ENCODE measurements at places on chromosomes 16 and 17.
A peak's percentile ranks its signal among the peaks of the same experiment; 100 is the strongest.

GRCh38 chr17:57077000-57077399 lies 8.0 kb upstream of the AKAP1 start:
- DNase-seq, result no peak

DNA sequence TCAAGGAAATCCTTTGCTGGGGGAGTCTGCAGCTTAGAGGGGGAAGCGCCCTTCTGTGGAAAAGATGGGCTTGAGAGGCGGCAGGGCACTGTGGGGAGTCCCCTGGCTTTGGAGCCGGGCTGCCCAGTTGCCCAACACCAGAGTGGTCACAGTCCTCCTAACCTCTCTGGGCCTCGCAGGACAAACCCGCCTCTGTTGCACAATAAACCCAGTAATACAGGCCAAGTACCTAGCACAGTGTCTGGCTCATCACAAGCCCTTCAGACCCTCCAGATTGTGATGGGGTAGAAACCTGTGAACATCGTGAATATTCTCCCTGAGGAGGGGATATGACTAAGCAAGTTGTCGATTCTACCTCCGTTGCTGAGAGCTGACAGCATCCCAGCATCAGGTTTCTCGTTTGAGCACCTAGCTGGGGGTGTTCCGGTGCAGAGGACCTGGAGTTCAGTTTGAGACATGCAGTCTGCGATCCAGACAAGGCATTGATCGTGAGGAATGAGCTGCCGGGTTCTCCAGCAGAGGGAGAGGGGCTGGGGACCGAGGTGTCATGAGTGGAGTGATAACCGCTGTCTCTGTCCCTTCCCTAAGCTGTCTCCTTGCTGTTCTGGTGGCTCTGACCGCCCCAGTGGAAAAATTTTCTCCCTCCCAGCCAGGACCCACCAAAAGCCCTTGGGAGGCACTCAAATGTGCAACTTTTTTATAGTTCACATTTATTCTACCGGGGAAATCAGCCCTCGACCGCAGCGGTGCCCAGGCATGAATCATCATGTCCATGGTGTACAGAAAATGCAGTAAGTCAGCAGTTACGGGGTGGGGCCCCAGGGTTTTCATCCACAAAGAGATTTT lies 161.9 kb downstream of the WSCD1 start:
- no peak for DNase-seq

- peak; percentile 35 for DNase-seq
Observed at GRCh38 chr16:70454222-70455034, at the start of gene FCSK. Gene FCSK (plus strand): TSS chr16:70454595. CDS start chr16:70463191, 8,596 bp downstream.

- no peak for DNase-seq
Observed at GRCh38 chr16:7324321-7324720, 8.3 kb upstream of the RBFOX1 start.

- DNase-seq, result no peak
Observed at GRCh38 chr17:10021272-10021984, 116.4 kb upstream of the RCVRN start.

DNA sequence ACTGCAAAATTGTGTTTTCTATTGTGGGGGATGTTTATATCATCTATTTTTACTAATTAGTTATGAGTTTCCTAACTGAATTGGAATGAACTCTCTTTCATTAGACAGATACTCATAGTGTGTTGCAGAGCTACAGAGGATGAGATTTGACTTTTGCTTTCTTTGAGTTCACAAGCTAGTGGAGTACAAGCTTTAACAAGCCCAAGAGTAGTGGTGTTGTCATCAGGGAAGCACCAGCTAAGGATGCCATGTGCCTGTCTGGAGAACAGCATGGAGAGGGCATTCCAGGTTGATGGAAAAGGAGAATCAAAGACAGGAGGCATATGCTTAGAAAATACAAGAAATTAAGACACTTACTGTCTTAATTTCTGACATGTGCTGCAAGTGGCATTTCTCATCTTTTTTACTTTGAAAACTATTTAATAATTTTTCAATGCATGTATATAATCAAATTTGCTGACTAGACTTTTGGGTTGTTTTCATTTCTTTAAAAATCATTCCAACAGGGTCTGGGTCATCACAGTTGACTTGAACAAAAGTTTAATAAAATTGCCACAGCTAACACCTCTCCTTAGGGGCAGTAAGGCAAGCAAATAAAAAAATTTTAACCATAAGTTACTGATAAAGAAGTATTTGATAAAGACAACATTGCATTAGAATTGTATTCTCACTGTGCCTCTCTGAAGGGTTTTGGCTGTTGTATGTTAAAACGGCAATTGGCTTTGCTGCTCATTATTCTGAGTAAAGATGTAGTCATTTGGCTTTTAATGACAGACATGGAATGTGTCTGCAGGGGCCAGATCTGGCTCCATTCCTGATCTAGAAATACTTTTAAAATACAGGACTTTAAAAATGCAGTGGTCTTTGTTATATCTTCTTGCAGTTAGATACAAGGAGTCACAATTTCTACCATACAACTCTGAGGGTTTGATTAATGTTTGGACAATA lies 323.7 kb upstream of the CDH11 start:
- no peak for DNase-seq

DNA sequence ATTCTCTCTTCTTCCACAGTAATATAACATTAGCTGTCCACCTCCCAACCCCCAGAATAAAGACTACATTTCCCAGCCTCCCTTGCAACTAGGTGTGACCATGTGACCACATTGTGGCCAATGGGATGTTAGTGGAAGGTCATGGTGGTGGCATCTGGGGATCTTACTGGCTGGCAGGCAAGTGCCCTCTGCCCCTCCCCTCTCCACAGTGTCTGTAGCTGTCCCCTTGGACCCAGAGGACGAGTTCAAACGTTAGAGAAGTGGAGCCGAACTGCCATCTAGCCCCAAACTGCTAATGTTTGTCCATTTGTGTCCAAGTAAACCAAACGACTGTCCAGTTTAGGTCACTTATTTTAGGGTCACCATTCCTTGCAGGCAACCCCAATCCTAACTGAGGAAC lies 26.6 kb upstream of the KCNG4 start:
- DNase-seq, result no peak

DNA sequence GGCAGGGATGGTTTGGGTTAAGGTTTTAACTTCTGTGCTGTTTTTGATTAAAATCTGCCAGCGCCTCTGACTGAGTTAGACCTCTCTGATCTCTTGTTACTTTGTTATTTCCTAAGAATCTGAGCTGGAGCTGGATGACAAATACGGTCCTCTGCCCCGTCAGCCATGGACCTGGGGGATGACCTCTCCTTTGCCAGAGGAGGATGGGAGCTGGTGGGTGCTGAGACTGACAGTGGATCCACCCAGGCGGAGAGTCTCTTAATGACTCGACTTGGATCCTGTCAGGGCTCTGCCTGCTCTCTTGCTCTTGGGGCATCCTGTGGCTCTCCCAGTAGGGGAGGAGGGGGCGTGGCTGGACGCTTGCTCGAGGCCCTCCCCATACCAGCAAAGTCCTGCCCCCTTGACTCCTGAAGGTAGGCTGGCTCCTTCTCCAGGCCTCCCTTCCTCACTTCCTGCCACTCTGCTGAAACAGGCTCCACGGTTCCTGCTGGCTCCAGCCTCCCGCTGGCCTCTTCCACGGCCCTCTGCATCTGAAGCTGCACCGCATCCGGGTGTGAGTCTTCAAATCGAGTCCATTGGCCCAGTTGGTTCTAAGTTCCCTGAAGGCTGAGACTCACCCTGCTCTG lies 24.8 kb upstream of the MAP3K14 start:
- DNase-seq, result peak; percentile 89

DNA sequence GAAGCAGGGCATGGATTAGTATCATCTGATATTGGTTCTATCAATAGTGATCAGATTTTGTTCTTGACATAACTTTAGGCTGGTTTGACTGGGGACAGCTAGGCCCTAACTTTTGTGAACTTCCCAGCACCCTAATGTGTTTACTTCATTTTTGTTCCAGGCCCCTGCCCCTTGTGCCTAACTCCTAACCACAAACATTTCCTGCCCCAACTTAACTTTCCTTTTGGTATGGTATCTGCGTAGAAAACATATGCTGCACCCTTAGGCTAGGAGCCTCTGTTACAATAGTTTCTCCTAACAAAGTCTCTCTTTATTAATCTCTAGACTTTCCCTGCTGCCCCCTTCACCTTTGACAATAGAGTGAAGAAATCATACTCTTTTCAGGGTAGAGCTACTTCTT lies 2.5 kb downstream of the ADPRM start:
- DNase-seq, result no peak

- no peak for DNase-seq
Observed at GRCh38 chr16:57601801-57602478, 26.5 kb upstream of the ADGRG1 start.

- peak; percentile 19 for DNase-seq
Observed at GRCh38 chr17:65294181-65294719, 157.1 kb downstream of the RGS9 start.

- DNase-seq, result no peak
Observed at GRCh38 chr17:55436224-55437158, 14.9 kb upstream of the MMD start.

GRCh38 chr16:75250089-75250808 lies 1.2 kb downstream of the BCAR1 start:
- DNase-seq, result no peak

GRCh38 chr16:22664132-22664531 lies 149.8 kb upstream of the HS3ST2 start:
- DNase-seq, result no peak

- DNase-seq, result no peak
Observed at GRCh38 chr16:68022278-68022727, 729 bp downstream of the DDX28 start.

- DNase-seq, result no peak
Observed at GRCh38 chr16:1162701-1163566, 10.0 kb downstream of the CACNA1H start.

DNA sequence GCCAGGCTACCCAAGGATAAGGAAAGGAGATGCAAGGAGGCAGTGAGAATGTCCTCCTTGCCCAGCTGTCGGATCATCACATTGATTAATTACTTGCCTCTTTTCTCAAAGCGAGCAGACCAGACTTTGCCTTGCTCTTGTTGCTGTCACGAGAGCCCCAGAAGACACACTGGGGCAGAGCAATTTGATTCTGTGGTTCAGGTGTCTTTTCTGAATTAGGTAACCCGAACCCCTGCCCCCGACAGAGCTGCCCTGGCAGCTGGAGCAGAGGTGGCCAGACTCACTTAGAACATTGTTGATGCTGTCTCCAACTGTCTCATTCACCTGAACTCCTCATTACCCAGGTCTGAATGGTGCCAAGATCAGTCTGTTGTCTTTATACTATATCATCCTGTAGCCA lies 34.3 kb downstream of the VAT1L start:
- DNase-seq, result no peak

GRCh38 chr16:78446992-78447563 lies 347.6 kb downstream of the WWOX start:
- DNase-seq, result no peak

- DNase-seq, result no peak
Observed at GRCh38 chr16:86638642-86639041, 60.3 kb downstream of the FOXL1 start.

- DNase-seq, result no peak
Observed at GRCh38 chr16:9820476-9821246, 361.6 kb downstream of the GRIN2A start.

DNA sequence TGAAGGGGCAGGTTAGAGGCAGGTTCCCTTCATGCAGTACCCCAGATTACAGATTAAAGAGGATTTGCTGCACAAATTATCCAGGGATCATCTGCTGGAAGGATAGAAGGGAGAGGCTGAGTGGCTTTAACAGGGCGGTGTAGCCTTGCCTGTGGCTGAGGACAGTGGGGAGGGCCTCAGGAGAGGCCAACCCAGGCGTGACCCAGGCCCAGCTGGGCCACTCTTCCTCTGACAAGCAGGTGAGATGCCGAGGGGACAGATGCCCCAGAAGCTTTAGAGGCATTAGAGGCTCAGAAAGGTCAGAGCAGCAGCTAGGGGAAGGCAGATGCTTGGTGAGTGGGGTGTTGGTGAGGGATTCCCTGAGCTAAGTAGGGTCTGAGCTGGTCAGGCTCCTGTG lies 18.1 kb upstream of the MTMR4 start:
- no peak for DNase-seq

GRCh38 chr17:8687737-8688466 lies 56.7 kb downstream of the CCDC42 start:
- DNase-seq, result no peak

DNA sequence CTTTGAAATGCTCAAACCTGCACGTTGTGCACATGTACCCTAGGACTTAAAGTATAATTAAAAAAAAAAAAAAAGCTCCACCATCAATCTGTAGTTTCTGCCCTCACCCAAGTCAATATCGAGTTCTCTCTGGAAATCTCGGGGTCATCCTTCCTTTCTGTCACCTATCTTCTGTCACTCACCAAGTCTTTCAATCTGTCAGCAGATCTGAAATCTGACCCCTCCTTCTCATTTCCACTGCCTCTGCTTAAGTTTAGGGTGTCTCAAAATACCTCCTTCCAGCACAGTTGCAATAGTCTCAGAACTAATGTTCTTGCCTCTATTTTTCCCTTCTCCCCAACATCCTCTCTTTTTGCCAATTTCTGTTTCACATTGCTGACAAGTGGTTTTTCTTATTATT lies 32.3 kb downstream of the FTO start:
- no peak for DNase-seq

DNA sequence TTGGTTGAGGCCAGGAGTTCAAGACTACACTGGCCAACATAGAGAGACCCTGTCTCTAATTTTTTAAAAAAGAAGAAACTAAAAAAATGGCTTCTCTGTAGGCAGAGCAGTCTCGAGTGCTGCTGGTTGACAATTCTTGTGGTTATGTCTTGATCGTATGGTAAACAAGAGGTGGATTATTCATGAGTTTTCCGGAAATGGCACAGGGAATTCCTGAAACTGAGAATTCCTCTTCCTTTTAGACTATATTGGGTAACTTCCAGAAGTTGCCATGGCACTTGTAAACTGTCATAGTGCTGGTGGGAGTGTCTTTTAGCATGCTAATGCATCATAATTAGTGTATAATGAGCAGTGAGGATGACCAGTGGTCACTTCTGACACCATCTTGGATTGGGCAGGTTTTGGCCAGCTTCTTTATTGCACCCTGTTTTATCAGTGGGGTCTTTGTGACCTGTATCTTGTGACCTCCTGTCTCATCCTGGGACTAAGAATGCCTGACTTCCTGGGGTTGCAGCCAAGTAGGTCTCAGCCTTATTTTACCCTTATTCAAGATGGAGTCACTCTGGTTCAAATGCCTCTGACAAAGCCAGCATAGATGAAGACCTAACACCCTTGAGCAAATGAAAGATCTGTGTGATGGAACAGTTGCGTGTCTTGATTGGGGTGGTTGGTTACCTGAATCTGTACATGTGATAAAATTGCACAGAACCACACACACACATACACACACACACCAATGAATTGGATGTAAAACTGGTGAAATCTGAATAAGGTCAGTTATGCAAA lies 30.2 kb downstream of the BMERB1 start:
- DNase-seq, result no peak

GRCh38 chr17:31535581-31535981 lies 144.1 kb downstream of the RAB11FIP4 start:
- DNase-seq, result no peak

DNA sequence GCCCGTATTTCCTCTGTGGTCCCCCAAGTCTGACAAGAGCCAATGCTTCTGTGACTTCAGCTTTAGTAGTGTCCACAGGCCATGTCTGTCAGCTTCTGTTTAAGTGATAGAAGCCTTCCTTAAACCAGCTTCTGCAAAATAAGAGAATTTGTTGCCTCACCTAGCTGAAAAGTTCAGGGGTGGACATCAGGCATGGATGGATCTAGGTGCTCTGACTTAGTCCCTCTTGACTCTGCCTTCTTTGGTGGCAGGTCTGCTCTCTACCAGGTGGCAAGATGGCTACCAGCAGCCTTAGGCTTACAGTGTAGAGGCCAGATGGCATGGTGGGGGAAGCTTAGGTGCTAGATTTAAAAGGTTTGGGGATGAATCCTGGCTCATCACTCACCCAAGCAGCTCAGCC lies 33.7 kb downstream of the KATNIP start:
- no peak for DNase-seq

Measured in HS-5 (cell line).